Trophoblast cell (in vitro differentiated cells and primary cell): ENCODE measurements at places on chromosomes 3 and 15.

DNA sequence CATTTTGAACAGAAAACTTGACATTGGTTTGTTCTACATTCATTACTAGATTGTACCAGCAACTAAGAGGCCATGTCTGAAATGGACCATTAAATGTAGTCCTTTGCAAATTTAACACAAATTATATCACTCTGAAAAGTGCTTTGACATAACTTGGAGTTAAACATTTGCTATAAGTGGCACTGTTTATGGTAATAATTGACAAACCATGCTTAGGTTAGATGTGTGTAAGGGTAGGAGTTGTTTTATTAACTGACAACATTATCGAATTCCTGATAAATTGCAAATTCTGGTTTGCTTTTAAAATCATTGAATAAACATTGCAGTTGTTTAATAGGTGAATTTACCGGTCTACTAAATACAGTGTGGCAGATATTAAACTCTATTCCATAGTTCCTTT is 6.1 kb upstream of the TMEM207 start:
- DNase-seq, result no peak

GRCh38 chr3:42533161-42533897 is 30.9 kb downstream of the VIPR1 start:
- peak; percentile 22 for DNase-seq

DNA sequence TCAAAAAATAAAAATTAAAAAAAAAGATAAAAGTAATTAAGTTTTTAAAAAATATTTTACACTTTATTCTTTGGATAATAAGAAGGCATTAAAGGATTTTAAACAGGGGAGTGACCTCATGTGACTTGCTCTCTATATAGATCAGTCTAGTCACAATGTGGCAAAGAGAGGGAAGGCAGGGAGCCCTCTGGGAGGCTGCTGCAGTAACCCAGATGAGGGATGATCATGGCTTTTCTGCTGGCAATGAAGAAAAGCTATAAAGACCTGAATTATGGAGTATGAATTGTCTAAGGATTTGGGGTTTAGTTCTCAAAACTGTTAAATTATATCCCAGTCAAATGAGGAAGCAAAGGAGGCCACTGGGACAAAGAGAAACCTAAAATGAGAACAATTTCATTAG is 58.1 kb downstream of the SUMF1 start:
- no peak for DNase-seq

DNA sequence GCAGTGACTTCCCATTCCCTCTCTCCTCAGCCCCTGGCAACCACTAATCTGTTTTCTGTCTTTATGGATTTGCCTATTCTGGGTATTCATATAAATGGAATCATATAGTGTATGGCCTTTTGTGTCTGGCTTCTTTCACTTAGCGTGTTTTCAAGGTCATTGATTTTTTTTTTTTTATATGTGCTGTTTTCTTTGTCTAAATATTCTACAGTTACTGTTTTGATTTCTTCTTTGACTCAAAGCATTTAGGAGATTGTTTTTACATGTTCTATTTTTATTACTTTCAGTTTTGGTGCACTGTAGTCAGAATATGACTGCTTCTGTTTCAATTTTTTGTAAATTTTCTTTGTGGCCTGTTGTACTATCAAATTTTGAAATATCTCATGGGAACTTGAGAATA is 71.9 kb upstream of the RNU6-1 start:
- DNase-seq, result no peak

DNA sequence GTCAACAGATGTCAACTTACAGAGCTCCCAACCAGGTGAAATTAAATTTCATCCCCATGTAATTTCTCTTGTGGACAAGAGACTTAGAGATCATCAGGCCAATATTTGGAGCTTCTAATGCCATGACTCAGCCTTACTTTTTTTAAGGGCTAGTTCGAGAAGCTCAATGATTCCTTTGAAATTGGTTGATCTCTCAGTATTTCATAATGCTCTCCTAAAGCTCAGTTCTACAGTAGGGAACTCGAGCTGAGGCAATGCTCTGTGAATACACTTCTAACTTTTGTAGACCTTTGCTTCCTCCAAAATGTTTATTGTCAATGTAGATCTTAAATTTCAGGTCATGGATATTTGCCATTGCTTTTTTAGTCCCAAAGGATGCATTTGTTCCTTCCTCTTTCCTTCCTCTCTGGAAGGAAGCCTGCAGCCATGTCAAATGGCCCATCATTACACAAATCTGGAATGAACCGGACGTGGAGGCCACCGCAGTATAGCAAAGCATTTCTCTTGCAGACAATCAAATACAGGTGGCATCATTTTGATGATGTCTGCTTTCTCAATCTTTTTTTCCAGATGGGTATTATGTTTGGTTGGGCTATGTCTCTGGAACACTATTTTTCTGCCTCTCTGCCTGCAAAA is 28.3 kb downstream of the STARD5 start:
- DNase-seq, result no peak

DNA sequence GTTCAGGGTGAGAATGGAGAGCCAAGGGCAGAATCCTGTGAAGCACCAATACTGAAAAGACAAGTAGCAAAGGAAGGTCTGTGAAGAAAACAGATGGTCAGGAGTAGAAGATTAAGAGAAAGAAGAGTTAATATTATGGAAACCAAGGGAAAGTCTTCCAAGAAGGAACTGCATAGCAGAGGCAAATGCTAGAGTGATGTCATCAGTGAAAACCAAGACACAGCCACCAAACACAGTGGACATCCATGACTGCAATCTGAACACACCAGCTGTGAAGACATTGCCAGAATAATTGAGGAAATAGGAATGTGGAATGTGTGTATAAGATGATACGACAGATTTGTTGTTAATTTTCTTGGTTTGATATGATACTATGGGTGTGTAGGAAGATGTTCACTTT is 26.8 kb upstream of the ZBTB38 start:
- DNase-seq, result no peak

- peak; percentile 27 for DNase-seq
Measured at GRCh38 chr3:64691051-64691450, 3.3 kb upstream of the ADAMTS9 start.

GRCh38 chr3:86562090-86562489 is 428.9 kb downstream of the VGLL3 start:
- no peak for DNase-seq

GRCh38 chr3:65963787-65964677 is 74.7 kb downstream of the MAGI1 start:
- peak; percentile 42 for DNase-seq

DNA sequence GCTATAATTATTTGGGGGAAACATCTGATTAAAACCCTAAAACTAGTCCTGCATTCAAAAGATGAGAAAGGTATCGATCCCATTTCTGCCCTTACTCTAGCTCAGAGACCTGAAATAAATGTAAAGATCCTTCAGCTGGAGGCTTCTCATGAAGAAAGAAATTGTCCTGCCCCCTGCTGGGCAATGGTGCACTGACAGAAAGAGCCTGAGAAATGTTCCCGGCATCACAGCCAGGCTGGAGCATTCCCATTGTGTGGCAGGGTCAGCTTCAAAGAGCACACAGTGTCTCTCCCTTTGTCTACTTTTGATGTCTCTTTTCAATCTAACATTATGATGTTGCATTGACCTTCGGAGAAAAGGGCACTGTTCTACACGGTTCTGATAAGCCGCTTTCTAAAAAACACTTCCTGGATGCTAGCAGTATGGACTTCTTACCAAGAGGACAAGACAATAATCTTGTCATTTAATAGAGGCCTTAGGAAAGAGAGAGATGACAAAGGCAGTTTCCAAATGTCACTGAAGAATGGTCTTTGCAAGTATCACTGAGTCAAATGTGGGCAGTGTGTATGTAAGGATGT is 287.5 kb downstream of the MAGI1 start:
- peak; percentile 65 for DNase-seq

DNA sequence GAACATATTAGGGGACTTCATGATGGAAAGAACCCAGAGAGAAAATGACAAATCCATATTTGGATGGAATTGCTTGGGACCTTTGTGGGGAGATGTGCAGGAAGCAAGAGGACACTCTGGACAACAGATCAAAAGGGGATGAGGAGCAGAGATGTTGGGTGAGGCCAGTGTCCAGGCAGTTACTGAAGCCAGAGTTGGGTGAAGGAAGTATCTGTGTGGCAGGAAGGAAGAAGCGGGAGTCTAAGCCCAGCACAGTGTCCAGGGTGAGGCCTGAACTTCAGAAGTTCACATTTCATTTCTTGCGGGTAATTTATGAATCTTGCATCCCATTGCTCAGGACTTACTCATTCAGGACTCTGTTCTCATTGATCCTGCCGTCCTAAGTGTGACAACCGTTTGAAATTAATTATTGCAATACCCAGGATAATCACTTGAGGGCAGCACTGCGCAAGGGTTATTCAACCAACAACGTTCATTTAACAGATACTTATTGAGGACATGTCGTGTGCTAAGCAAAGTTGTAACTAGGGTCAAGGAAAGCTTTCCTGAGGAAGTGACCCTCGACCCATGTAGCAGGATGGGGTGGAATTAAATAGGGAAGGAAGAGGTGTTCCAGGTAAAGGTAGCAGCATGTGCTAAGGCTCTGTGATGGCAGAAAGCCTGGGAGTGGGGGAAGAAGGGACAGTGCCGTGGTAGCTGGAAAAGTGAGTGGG is 61.3 kb upstream of the CMTM8 start:
- DNase-seq, result peak; percentile 71

- no peak for DNase-seq
Measured at GRCh38 chr15:62120776-62121175, 44.3 kb downstream of the C2CD4B start.

GRCh38 chr15:94036156-94036555 is 195.2 kb upstream of the MCTP2 start:
- DNase-seq, result peak; percentile 9

GRCh38 chr3:51568996-51569395 is 30.5 kb downstream of the RAD54L2 start:
- no peak for DNase-seq

DNA sequence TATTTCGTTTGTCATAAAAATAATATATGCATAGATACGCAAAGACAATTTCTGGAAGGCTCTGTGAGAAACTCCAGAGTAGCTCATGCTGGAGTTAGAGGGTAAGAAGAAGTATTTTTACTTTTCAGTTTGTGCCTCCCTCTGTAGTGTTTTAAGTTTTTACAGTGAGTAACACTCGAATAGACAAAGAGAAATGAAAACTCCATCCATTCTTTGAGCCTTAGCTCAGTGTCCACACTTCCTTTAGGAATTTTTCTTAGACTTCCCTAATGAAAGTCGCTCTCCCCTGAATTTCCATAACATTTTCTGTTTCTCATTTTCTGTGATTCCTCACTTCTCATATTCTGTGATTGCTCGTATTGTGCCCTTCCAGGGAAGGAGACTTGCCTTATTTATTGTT is 2.1 kb downstream of the BLOC1S6 start:
- DNase-seq, result no peak

DNA sequence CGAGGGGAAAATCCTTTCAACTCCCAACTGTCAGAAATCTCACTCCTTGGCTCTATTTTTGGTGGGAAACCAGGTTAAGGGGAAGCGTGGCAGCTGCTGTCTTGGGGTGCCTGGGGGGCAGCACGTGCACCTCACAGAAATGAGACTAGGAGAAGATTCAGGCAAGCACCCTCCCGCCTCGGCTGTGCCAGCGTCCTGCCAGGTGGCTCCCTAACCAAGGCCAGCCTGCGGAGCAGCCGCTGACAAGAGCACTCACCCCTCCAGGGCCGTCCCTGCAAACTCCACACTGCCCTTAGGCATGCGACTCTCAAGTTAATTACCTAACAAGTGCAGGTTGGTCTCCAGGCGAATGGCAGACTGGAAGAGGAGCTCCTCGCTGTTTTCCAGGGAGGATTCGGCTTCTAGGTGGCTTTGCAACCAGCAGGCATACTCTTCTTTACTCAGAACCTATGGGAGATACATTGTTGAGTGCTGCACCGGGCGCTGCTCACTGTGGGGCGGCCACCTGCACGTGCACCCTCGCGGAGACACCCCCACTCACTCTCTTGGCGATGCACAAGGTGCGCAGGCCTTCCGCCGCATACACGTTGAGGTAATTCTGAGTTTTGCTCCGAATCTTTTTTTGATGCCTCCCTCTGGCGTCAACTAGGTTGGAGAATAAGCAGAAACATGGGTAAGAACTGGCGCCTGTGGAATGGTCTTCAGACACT is 155.3 kb downstream of the ATP10A start:
- DNase-seq, result no peak

DNA sequence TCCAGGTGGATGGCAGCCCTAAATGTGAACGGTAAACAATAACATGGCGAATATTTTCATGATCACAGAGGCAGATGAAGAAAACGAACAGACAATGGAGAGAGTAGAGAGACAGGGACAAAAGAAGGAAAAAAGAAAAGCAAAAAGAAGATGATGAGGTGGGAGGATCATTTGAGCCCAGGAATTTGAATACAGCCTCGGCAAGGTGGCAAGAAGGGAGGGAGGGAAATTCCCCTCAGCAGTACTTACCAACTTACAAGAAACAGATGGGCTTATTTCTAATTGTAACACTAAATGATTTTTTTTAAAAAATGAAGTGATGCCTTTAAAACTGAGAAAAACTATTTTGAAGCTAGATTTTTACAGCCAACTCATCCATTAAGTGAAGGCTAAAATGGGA is 6.0 kb upstream of the MAP4 start:
- no peak for DNase-seq

GRCh38 chr3:84108442-84108971 is 850.3 kb upstream of the CADM2 start:
- peak; percentile 33 for DNase-seq

DNA sequence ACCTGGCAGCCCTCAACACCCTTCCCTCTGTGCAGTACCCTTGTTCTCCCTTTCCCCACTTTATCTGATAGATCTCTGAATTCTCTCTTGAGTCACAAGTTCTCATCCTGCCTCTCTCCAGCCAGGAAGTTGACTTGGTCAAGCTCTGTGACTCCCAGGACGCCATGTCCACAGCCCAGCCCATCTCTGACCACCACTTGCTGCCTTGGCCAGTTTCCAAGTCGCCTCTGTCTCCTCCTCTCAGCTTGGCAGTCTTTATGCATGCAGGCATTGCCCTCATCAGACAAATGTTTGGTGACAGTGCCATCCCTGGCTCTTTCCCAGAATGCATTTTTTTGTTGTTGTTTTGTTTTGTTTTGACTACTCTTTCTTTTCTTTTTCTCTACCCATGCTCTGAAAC is 25.7 kb downstream of the ZNF35 start:
- no peak for DNase-seq

DNA sequence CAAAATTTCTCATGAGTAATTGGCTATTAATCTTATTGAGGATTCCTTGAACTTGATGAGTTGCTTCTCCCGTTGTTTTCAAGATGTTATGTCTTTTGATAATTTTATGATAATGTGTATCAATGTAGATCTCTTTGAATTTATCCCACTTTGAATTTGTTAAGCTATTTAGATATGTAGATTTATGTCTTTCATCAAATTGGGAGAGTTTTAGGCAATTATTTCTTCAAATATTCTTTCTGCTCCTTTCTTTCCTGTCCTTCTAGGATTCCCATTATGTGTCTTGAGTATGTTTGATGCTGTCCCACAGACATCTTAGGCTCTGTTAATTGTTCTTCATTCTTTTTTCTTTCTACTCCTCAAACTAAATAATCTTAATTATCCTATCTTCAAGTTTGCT is 68.1 kb upstream of the FGD5 start:
- no peak for DNase-seq

GRCh38 chr3:188830893-188831292 is 340.9 kb upstream of the TPRG1 start:
- no peak for DNase-seq
